Caudate nucleus (tissue), 63 donors: ENCODE measurements at places on chromosomes 6 and 20.

DNA sequence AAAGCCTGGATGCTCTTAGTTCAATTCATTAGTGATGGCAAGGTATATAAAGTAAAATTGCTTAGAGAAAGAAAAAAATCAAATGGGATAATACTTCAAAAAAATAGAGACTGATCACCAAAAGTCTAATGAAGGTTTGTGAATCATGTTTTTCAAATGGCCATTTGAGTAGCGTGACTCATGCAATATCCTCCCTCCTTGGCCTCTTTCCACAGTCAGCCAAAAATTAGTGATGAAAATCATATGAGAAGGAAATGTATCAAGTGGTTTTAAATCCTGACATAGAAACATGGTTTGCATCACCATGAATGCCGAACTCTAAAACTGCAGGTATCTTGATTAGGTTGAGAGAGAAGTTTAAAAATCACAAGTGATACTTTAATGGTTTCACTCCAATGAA lies 1.2 kb upstream of the COL19A1 start:
- no peak for DNase-seq

- DNase-seq, result no peak
These were observed 196.5 kb upstream of the OPRM1 start for GRCh38 chr6:153842491-153842890.

- DNase-seq, result no peak
These were observed 26.8 kb downstream of the MANBAL start for GRCh38 chr20:37316116-37316774.

DNA sequence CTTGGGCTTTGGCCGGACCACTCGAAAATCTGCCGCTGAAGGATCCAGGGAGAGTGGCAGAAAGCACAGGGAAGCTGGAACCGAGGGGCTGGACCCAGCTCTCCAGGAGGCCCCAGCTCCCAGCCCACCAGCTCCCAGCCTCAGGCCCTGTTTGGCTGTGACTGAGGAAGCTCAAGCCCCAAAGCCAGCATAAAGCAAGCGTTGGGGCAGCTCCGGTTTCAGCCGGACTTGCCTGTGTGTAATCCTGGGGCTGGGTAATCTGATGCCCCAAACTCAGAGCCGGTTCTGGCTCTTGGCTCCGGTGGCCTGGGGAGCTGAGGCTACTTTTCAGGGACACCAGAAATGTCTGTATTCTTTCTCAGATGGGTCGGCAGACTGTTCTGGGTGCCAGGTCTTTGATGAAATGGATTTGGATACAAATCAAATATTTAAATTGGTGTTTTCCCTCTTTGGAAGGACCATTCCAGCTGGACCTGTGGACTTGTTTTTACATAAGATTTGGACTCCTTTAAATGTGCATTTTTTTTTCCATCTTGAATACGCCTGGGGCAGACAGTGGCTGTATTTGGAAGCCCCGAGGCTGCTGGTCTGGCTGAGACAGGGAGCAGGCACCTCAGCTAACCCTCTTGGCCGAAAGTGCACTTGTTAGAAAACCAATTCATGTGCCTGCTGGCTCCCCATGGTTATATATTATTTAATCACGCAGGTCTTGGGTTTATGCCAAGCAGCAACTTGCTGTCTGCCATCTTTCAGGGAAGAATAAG lies 29.7 kb downstream of the RPP40 start:
- no peak for DNase-seq
